Dermis microvascular lymphatic vessel endothelial cell (primary cell): ENCODE measurements at places on chromosomes 2 and 18.

DNA sequence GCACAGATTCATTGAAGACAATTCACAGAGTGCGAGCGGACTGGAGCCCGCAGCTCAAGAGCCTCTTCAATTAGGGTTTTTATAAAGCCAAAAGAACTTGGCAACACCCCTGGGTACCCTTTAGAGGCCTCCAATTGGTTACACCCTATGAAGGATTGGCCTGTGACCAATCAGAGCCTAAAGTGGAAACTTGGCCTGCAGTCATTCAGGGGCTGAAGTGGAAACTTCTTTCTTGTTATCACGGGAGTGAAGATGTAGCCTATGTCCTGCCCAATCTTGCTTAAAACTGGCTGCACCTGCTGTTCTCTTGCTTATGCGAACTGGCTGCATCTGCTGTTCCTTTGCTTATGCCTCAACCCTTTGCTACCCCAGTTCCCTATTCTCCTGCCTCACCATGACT is 1.8 kb upstream of the HJURP start:
- no peak for DNase-seq

DNA sequence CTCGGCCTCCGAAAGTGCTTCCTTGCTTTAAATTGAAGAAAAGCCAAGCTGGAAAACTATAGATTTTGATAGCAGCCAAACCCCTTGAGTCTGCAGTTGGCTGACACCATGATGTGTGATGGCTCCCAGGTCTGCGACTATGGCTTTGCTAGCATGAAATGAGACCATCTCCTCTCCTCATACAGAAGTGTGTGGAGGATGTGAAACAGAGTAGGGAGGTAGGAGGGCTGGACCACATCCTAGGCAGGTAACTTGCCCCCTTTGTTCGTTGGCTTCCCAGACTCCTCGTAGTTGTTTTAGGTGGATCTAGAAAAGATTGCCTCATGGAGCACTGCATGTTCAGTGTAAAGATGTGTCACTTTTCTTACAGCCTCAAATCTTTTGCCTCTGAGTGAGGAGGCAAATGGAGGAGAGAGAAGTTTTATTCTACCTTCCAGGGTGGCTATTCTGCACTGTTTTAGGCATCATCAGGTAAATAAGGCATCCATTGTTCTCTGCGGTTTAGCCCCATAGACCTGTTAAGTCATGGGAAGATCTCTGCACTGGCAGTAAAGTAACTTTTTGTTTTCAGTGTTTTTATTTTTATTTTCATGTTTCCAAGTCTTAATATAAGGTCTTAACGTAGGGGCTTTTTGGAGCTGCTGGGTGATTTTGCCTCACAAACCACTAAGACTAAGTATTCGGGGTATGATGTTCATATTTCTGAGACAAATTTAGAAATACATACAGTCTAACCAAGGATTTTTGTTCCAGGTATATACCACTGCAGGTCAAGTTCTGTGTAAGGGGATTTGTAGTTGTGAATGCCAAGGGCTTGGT is 40.1 kb downstream of the MGAT5 start:
- no peak for DNase-seq

DNA sequence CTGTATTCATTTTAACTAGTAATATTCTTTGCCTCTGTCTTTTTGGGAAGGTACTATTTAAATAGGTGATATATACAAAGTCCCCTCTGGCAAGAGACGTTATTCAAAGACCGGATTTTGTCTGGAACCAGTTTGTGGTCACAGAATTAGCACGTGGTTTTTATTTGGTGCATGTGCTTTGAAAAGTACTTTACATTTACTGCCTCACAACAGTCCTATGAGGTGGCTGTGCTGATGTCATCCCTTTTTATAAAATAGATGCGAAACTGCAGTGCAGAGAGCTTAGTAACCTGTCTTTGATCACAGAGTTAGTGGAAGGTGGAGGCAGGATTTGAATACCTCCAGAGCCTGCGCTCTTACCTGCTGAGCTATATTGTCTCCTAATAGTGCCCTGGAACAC is 4.0 kb downstream of the LPIN1 start:
- no peak for DNase-seq

- no peak for DNase-seq
Observed at GRCh38 chr2:50333529-50334228, 698.3 kb downstream of the NRXN1 start.

- peak; percentile 91 for DNase-seq
Observed at GRCh38 chr2:207897541-207898353, 127.6 kb downstream of the PLEKHM3 start.

DNA sequence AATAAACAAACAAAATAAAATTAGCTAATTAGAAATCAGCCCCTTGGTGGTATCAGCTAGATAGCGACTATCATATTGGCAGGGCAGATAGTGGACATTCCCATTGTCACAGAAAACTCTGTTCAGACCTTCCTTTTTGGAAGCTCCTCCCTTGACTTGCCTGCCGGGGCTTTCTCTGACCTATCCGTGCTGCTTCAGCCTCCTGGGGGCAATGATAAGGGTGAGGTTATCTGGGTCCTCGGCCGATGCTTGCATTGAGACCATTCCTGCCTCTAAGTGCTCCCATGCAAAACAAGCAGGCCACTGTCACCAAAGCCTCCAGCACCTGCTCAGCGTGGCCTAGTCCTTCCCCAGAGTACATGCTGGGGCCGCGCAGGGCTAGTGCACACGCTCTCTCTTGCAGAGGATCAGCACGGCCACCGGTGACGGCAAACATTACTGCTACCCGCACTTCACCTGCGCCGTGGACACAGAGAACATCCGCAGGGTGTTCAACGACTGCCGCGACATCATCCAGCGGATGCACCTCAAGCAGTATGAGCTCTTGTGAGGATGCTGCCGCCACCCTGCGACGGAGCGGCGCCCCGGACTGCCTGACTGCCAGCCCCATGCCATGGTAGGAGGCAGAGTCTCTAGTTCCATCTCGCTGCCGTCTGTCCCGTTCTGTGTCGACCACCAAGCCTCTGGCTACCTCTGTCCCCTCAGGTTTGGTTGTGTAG is 27.4 kb downstream of the MPPE1 start:
- DNase-seq: no peak

DNA sequence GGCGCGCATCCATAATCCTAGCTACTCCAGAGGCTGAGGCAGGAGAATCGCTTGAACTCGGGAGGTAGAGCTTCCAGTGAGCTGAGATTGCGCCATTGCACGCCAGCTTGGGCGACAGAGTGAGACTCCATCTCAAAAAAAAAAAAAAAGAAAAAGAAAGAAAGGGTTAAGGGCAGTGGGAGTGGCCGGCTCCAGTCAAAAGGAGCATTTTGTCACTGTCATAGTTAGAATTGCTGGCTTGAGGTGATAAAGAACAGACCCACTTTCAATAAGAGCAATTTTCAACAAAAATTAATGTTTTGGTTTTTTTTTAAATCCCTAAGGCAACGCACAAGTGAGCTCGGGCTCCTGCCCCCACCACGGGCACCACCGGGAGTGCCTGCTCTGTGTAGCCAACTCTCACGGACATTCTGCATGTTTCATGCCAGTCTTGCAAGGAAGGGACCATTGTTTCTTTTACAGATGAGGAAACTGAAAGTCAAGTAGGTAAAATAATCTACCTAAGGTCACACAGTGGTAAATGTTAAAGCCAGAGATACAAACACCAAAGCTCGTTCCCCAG is 8.5 kb downstream of the CIB4 start:
- no peak for DNase-seq
